Cerebellar nuclear complex (tissue), 1 donor: ENCODE measurements at places on chromosomes 2 and 18.

- DNase-seq = no peak
These were observed 224.5 kb upstream of the MGAT5 start for GRCh38 chr2:134029418-134029817.

GRCh38 chr2:73780237-73780582 lies 307 bp upstream of the DUSP11 start:
- DNase-seq = no peak

GRCh38 chr2:29139152-29139551 lies 23.9 kb downstream of the CLIP4 start:
- no peak for DNase-seq

DNA sequence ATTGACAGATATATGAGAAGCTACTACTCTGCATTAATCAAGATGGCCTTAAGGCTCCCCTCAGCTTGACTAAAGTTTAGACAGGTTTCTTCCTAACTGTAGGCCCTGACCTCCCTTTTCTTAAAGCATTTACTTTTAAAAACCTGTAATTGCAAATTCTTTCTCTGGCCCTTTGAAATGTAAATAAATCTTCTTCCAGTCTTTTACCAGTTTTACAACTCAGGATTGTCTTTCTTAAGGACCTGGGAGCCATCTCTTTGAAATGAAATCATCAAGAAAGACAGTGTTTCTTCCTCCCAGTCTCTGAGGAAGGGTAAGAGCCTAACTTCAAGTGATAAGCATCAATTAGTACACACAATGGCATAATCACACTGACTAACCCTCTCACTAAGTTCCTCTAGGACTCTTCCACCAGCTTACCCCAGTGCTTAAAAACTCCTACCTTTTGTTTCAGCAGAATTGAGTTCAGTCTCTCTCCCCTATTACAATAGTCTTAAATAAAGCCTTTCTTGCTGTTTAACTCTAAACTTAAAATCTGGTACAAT lies 58.7 kb upstream of the CDH20 start:
- no peak for DNase-seq

GRCh38 chr2:241514553-241514952 lies 6.2 kb upstream of the STK25 start:
- no peak for DNase-seq
